ENCODE measurements at places on chromosomes 11 and 22.

DNA sequence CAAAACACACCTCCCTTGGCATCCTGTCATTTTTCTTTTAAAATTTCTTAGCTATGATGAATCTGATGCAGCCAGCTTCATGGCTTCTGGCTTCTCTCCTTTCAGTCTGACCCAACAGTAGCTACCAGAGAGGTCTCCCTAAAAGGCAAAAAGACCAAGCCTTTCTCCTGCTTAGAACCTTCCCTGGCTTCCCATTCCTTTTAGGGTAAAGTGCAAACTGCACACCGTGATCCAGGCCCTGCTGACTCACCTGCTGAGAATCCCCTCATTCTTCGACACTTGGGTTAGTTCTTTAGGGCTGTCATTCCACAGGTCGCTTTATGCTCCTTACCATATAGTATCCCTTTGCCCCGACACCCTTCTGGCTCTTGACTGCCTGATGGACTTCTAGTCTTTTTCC is 362.4 kb downstream of the MIAT start:
- no peak for DNase-seq

DNA sequence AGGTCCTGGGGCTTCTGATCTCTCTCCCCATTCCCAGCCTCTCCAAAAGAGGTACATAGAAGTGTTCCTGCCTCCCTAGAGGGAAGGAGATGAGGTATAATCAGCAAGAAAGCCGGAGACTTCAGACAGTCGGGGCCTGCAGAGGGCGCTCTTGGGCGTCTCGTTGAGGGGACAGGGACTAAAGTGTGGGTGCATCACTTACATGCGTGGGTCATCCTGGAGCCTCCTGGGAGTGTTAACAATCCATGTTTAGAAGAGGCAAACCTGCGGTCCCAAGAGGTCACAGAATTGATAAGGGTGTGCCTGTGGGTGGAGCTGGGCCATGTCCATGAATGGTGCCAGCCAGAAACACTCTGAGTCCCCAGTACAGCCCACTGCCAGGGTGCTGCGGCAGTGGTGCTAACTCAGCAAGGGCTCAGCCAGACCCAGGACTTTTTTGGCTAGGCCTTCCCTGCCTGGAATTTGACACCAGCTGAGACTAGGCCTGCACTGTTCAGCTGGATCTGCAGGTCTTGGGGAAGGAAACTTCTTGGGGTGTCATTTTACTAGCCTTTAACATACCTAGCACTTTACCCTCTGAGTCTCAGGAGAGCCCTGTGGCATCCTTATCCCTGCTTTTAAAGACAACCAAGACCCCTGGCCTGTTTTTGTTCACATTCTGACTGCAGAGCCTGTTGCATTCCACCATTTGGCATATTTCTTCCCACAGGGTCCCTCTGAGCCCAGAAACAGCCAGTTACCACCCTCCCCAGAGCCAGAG is 5.5 kb downstream of the YDJC start:
- DNase-seq: peak; percentile 72

DNA sequence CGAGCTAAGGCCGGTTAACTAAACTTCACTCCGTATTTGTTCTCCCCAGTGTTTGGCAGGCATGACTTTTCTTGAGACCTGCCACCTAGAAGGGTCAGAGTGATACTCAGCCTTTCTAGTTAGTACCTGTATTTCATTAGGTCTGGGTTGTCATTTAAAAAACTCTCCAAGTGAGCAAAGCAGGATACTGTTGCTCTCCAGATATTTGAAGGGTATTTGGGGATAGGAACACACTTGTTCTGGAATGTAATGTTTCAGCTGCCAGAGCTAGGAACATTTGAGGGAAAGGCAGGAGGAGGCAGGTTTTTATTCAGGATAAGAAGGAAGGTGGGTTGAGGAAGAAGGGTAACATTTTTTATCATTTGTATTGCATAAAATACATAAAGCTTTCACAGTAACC is 140.1 kb downstream of the TRIM44 start:
- DNase-seq: no peak

- no peak for DNase-seq
These were observed 18.5 kb upstream of the SPON1 start for GRCh38 chr11:13944016-13944415.

GRCh38 chr11:8219257-8220021 is 44.2 kb downstream of the LMO1 start:
- DNase-seq: no peak

DNA sequence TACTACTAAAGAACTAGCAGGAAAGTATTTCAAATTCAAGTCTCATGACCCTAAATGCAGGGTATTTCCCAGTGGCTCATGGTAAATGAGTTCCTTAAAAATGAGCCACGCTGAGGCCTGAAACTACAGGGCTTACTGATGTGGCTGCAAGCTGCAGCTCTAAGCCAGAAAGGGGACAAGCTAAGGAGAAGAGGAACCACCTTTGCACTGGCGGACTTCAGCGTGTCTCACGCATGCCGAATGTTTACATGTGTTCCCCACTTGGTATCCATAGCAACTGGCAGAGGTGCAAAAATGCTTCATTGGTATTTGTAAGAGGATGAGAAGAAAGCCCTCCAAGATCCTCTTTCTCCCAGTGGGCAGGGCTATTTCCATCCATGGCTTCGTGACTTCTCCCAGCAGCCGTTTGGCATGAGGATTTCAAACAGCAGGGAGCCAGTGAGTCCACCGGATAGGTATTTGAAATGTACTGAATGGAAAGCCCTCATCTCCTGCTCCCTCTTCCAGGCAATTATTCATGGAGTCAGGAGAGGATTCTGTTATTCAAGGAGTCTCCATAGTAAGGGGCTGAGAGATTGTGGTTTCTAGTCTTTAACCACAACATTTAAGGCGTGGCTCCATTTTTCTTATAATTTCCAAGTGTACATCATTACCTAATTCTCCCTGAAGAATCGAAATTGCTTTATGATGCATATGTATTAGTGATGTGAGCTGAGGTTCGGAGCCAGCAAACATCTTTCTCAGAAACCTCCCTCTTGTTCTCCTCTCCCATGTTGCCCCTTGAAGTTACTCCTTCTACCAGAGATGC is 55.3 kb upstream of the CD44 start:
- peak; percentile 93 for DNase-seq

- DNase-seq: peak; percentile 16
These were observed 60.2 kb downstream of the BRD1 start for GRCh38 chr22:49767355-49768062.

DNA sequence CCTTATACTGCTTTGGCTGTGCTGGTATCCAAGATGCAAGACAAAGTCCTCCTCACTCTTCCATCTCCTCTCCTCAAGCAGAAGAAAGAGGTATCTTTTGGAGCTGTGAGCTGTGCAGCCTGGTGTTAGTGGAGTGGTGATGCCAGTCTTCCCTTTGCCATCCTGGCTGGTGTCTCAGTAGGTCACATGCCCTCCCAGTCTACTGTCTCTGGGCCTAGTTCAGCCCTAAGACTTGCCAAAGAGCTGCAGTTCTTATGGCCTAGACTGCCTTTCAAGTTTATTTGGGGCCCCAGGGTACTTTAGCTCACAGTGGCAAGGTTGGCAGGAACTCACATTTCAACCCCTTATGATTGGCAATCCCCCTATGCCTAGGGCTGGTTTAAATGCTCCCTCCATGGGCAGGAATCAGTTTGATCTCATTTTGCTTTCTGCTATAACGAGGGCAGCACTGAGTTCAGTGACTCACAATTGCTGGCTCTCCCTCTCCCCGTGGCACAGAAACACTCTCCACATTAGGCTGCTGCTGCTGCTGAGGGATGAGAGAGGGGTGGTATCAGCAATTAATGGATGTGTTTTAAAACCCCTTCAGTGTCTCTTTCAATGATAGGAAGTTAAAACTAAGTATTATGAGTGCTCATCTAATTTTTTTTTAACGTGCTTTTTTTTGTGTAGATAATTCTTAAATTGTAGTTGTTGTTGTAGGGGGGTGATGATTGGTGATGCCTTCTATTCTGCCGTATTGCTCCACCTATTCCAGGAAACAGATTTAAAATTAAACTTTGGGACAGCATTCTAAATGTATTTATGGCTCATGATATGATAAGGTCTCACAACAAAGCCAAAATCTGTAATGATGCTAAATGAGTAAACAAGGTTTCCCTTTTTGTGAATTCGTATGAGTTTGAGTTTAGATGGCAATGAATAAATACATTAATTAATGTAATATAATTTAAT is 1295.0 kb downstream of the JRKL start:
- no peak for DNase-seq

GRCh38 chr11:2547806-2548205 is 103.0 kb downstream of the KCNQ1 start:
- DNase-seq: peak; percentile 10

GRCh38 chr11:342328-342727 is 21.7 kb upstream of the IFITM3 start:
- DNase-seq: no peak

GRCh38 chr11:8011981-8012444 is 24.9 kb downstream of the EIF3F start:
- DNase-seq: peak; percentile 6

- DNase-seq: no peak
These were observed 640.8 kb downstream of the FAM181B start for GRCh38 chr11:82092904-82093303.

DNA sequence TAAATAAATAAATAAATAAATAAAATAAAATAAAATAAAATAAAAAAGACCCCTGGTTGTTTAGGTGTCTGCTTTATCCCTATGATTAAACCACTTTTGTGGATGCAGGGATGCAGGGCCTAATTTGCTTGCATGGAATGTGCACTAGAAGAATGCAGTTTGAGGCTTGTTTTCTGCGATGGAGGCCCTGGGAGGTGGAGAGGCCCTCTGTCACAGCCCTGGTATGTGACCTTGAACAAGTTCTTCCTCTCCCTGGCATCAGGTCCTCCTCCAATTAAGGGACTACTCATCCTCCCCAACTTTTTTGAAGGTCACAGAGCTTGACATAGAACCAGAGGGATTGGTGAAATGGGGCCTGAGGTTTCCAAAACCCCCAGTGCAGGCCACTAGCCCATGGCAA is 22.7 kb downstream of the KCNJ4 start:
- no peak for DNase-seq

- DNase-seq: peak; percentile 12
These were observed 66.7 kb upstream of the PPARA start for GRCh38 chr22:46083383-46084350.

DNA sequence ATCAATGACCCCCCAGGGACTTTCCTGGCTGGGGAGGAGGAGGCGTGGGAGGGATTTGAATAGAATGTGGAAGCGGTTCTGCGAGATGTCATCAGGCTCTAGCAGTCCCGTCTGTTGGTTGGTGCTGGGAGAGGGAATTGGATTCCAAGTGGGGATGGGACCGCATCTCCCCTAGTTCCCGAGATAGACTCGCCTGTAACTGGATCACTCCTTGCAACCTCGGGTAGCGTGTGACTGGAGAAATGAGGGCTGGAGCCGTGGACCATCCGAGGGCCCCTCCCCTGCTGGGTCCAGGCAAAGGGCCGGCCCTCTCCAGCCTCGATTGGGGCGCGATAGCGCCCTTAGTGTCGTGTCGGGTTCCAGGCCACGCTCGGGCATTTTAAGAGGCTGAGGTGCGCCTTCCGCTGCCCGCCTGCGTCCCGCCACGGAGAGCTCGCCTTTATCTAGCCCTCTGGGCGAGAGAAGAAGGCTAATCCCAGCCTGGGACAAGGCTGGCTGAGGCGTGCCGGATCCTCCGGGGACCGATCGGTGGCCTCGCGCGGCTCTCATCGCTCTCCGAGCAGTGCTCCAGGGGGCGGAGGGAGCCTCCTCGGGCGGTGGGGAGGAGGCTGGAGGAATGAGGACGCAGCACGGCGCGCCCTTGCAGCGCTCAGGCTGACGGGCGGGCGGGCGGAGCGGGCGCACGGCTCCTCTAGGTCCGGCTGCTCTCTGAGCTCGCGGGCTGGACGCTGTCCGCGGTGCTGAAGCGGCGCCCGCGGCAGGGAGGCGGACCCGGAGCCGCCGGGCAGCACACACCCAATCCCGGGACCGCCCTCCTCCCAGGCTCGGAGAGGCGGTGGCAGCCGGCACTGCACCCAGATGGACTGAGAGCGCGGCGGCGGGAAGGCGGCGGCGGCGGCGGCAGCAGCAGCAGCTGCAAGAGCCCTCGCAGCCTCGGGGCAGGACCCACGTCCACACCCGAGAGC is 107.8 kb downstream of the OSBP2 start:
- peak; percentile 94 for DNase-seq

GRCh38 chr11:40230821-40231220 is 1228.6 kb downstream of the LRRC4C start:
- no peak for DNase-seq

- peak; percentile 34 for DNase-seq
These were observed 56.0 kb downstream of the GLYATL2 start for GRCh38 chr11:58788355-58789023.

DNA sequence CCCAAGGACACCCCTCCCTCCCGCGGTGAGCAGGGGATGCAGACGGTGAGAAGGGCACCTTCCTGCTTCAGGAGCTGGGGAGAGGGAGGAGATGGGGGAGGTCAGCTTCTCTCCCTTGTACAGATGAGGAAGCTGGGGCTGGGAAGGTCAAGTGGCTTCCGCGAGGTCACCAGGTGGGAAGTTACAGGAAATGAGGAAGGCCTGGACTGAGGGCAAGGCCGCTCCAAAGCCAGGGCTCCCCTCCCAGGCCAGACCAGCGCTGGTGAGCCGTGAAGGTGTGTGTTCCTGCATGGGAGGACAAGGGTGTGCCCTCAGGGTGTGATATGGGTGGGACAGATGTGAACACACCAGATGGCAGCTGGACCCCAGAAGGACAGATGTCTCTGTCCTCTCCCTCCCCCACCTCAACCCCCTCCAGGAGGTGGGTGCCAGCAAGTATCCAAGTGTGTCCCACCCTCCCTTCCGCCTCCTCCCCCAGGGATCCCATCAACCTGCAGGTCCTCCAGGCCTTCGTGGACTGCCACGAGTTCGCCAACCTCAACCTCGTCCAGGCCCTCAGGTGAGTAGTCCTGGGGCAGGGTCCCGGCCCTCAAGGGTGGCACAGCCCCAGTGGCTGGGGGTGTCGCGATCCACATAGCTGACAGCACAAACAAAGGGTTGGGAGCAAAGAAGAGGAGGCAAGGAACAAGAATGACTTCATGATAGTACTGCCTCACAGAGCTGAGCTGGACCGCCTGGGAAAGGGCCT is 16.6 kb downstream of the CYTH4 start:
- no peak for DNase-seq

- DNase-seq: no peak
These were observed 3.0 kb upstream of the ANKK1 start for GRCh38 chr11:113384551-113384950.

DNA sequence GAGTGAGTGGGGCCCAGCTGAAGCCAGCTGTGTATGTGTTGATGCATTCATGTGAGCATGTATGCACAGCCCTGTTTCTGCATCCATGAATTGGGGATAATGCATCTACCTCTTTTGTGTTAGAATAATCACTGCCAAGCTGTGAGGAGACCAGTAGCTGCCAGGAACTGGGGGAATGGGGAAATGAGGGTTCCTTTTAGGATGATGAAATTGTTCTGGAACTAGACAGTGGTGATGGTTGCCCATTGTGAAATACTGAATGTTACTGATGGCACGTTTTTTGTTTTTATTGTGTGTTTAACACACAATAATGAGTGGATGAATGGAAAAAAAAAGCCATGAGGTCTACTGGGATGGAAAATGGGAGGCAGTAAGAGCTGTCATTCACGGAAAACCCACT is 45.3 kb upstream of the WNT11 start:
- no peak for DNase-seq

DNA sequence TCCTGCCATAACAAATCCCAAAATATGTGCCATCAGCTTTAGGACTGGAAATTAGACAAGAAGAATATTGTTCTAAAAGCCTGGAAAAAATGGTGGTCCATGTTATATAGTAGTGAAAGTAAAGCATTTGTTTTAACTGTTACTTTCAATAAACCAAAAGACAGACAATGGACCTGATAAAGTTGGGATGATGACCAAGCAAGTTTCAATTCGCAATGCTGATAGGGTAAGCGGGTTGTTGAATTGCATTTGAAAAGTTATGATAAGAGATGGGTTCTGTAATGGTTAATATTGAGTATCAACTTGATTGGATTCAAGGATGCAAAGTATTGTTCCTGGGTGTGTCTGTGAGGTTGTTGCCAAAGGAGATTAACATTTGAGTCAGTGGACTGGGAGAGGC is 131.9 kb upstream of the ZC3H12C start:
- DNase-seq: no peak

Measured in right hindlimb (tissue), 1 donor.